ENCODE measurements at places on chromosomes 1 and 21.
A peak's percentile ranks its signal among the peaks of the same experiment; 100 is the strongest.

DNA sequence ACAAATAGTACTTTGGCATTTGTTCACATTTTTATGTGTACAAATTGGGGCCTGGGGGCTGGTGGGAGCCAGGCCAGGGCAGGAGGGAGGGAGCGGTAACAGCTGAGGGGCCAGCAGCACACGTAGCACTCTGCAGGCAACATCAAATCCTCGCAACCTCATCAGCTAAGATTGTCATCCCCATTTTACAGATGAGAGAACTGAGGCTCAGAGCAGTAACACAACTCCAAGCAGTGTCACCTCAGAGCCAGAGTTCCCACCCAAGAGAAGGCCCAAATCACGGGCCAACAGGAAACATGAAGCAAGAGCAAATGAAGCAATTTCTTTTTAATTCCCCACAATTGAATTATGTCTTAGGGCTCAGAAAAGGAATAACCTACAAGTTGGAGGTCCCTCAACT, 14.1 kb downstream of the IFFO2 start:
- no peak for DNase-seq

- peak; percentile 54 for DNase-seq
Observed at GRCh38 chr1:241848686-241849344, 811 bp downstream of the EXO1 start.

GRCh38 chr1:29830383-29830782, 594.1 kb downstream of the PTPRU start:
- no peak for DNase-seq

DNA sequence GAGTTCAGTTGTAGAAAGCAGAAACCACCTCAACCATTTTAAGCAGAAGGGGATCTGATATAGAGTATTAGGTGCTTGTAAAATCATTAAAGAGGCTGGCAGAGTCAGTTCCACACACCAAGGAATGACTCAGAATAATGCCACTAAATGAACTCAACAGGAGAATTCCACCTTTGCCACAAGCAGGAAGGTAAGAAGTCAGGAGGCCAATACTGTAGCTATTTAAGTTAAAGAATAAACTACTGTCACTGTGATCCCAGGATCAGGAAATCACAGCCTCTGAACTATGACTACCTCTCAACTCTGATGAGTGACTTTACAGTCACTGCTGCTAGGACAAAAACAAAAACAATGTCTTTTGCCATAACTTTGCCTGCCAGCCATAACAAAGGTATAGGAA, 52.5 kb upstream of the PRMT6 start:
- DNase-seq = no peak

GRCh38 chr1:34681480-34682451, 73.1 kb upstream of the GJB5 start:
- peak; percentile 79 for DNase-seq

DNA sequence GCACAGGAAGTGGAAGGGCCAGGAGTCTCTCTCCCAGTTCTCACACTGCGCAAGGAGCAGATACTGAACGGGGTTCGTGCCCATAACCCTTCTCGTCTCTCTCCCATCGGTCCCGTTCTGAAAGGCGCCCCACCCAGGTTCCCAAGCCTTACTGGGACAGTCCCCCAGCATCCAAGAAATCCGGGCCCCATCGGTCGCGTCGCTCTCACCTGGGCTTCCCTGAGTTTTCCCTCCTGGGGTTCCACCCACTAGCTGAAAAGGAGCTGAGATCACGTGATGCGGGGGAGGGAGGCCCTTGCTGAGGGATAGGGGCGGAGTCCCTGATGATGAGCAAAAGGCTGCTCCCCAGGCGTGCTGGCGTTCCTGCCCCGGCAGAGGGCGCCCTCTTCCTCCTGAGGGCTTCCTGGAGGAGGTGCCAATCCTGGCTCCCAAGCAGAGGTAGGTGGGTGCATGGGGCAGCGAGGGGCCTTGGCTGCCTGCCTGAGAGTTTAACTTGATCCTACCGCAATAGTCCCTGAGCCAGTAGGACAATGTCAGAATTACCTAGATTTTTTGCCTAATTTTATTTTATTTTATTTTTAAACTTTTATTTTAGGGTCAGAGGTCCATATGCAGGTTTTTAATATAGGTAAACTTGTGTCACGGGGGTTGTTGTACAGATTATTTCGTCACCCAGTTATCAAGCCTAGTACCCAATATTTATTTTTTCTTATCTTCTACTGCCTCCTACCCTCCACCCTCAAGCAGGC, at the start of gene SPOCD1:
Gene SPOCD1 (minus strand): TSS at position 271 of the 749 bp plus-strand sequence. CDS start 689 bp downstream, outside the sequence.
- DNase-seq = peak; percentile 94

DNA sequence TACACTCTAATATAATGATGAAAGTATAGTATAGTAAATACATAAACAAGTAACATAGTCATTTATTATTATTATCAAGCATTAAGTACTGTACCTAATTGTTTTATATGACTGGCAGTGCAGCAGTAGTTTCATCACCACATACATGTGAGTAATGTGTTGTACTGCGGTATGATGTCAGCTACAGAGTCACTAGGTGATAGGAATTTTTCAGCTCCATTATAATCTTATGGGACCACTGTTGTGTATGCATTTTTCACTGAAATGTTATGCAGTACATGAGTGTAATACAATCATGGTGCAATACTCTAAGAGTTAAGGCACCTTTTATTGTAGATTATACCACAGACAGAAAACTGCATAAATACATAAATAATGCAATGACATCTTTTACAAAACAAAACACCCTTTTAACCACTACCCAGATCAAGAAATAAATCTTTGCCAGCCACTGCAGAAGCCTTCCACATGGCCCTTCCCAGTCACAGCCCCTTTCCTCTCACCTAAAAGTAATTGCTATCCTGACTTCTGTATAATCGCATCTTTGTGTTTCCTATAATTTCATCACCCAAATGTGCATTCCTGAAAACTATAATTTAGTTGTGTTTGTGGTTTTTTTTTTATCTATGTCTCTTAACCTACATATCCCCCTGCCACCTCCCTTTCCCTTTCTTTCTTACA, 16.3 kb downstream of the ABCD3 start:
- no peak for DNase-seq

- peak; percentile 85 for DNase-seq
Observed at GRCh38 chr1:246651012-246651695, 73.1 kb upstream of the SCCPDH start.

- DNase-seq = no peak
Observed at GRCh38 chr1:115671176-115671934, 29.6 kb downstream of the VANGL1 start.

GRCh38 chr1:111649648-111650047, 30.1 kb downstream of the RAP1A start:
- DNase-seq = no peak

GRCh38 chr1:154559466-154560044, 1.1 kb upstream of the UBE2Q1 start:
- peak; percentile 94 for DNase-seq

DNA sequence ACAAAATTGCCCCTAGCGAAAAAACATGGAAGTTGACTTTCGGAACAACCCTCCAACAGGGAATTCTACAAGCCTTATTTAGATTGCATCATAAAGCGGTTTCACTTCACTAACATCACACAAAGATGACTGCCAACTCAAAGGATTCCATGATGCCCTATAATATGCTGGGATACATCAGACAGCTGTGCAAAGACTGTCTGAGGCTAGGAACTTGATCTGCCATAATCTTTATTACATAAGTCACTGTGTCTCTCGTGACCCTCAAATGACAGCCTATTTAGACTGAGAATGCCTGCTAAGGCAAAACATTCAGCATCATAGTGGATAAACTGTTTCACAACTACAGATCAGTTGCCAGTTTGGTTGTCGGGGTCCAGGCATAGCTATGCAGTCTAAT, 23.8 kb downstream of the FH start:
- no peak for DNase-seq

DNA sequence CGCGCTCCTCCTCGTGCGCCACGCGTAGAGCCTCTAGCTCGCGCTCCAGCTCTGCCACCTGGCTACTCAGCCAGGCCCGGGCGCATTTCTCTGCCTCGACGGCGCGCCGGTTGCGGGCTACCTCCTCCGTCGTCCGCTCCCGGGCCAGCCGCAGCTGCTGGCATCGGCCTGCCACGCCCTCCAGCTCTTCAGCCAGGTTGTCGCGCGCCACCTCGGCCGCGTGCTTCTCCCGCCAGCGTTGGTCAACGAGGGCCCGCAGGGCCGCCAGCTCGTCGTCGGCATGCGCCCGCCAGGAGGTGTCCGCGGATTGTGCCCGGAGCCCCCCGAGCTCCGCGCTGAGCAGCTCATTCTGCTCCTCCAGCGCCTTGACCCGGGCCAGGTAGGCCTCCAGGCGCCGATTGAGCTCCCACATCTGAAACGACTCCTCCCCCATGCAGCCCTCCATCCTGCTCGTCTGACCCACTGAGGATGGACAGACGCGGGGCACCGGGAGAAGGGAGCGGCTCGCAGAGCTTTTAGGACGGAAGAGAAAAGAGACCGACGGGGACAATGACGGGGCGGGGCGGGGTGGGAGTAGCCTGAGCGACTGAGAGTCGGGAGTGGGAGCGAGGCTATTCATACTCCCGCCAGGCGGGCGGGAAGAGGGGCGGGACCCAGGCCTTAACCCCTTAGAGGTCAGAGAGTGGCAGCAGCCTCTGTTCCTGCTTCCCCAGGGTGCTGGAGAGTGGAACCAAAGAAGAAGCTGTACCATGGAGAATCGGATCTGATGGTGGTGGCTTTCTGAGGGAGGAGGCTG, at the start of gene NES:
Gene NES (minus strand): TSS at position 588 of the 796 bp plus-strand sequence. CDS start 143 bp downstream, at position 445.
- no peak for DNase-seq

- DNase-seq = peak; percentile 83
Observed at GRCh38 chr1:17075470-17076255, 21.8 kb upstream of the SDHB start.

- no peak for DNase-seq
Observed at GRCh38 chr1:24751833-24752232, 6.6 kb downstream of the CLIC4 start.

- no peak for DNase-seq
Observed at GRCh38 chr1:173507205-173507846, 30.2 kb downstream of the PRDX6 start.

- no peak for DNase-seq
Observed at GRCh38 chr1:14071581-14071980, 371.6 kb downstream of the PRDM2 start.

- DNase-seq = no peak
Observed at GRCh38 chr1:217564207-217564606, 66.7 kb downstream of the GPATCH2 start.

DNA sequence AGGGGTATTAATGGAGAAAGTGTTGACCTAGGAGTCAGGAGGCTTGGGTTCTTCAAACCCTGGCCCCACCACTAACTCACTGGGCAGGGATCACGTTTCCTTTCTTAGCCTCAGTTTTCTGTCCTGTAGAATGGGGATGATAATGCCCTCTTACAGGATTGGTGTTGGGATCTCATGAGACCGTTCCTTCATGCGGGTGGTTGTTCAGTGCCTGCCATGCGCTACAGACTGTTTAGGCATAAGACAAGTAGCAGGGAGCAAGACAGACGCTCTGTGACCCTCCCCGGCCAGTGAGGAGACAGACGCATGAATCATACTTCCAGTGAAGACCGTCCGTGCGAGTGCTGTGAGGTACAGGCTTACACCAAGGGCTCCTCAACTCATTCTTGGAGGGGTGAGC, 81.7 kb downstream of the MAN1C1 start:
- DNase-seq = no peak

- DNase-seq = no peak
Observed at GRCh38 chr21:43331962-43332828, 94.7 kb downstream of the SIK1 start.

- DNase-seq = no peak
Observed at GRCh38 chr1:246106342-246106763, 400.7 kb downstream of the SMYD3 start.

DNA sequence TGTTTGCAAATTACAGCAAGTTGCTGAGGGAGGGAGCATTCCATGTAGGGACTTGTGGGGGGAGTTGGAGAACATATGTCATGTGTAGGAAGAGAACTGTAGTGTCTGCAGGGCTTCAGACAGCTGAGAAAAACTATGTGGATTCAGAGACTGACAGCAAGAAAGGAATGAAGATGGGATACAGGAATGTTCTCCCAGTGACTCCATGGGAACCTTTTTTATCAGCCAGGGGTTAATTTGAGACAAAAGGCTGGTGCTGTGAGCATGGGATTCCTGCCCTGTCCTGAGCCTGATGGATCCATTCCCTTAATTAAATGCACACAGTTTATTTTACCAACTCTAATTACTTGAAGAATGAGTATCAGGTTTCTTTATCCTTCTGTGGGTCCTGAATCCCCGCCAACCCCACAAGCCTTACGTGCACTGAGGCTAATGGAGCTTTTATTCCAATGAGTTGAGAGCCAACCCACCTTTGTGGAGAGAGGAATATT, 26.5 kb upstream of the PLXNA2 start:
- DNase-seq = no peak

GRCh38 chr1:171803045-171803444, 21.6 kb downstream of the METTL13 start:
- DNase-seq = no peak

DNA sequence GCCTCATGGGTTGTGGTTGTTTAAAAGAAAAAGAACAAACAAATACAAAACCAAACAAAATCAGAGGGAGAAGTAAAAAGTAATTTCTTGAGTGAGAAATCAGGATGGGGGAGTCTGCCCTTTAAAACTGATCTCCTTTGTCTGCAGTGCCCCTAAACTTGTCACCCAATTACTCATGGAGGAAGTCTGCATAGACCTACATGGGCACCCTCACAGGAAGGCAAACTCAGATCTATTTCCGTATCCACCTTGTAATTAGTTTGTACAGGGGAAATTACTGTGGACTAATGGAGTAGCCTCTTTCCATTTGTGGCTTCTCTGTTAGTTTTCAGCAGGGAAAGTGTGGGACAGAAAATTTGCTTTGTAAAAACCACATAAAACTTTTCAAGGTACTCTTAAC, 600.4 kb downstream of the ADGRL2 start:
- DNase-seq = no peak

Measured in Karpas-422 (cell line).